Stimulated activated CD4-positive, alpha-beta T cell treated with anti-CD3 and anti-CD28 coated beads, Interleukin-4, amount 100 ng/mL, for 24 hours (primary cell): ENCODE measurements at places on chromosomes 2 and 18.

DNA sequence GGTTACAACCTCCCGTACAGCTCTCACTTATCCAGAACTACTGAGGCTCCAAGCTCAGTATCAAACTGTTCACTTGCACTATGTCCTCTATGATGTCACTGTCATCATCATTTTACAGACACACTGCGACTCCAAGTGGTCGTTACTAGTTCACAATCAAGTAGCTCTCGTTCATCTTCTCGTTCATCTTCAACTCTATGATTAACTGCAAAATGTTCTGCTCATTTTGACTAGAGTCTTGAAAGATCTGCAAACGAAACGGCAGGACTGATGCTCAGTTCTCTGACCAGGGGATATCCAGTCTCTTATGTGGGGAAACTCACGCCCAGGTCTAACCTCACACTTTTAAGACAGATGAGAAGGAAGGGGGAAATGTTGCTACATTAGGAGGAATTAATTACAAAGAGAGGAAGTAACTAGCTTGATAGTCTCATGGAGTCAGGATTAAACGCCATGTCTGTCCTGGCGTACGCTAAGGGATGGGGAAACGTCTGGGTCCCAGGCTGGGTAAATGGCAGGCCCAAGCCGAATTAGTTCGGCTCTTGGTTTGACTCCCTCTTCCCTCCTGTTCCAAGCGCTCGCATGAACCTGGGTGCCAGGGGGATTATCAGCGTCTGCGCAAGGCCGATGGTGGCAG, 794 bp upstream of the CHCHD5 start:
- no peak for DNase-seq

GRCh38 chr18:9826685-9827084, 59.1 kb upstream of the TXNDC2 start:
- DNase-seq: no peak

DNA sequence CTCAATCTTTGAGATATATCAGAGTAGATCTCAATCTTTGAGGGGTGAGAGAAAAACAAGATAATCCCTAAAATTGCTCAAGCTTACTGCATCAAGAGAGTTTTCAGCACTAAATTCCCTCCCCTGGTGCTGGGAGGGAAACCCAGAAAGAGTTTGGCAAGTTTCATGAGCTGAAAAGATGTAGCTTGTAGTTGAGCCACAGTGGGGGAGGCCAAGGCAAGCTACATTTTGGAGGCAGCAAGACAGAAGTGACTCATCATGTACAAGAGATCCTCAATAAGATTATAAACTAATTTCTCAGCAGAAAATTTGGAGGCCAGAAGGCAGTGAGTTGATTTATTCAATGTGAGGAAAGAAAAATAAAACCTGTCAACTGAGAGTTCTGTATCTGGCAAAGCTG, 308.2 kb downstream of the PIEZO2 start:
- DNase-seq: no peak

DNA sequence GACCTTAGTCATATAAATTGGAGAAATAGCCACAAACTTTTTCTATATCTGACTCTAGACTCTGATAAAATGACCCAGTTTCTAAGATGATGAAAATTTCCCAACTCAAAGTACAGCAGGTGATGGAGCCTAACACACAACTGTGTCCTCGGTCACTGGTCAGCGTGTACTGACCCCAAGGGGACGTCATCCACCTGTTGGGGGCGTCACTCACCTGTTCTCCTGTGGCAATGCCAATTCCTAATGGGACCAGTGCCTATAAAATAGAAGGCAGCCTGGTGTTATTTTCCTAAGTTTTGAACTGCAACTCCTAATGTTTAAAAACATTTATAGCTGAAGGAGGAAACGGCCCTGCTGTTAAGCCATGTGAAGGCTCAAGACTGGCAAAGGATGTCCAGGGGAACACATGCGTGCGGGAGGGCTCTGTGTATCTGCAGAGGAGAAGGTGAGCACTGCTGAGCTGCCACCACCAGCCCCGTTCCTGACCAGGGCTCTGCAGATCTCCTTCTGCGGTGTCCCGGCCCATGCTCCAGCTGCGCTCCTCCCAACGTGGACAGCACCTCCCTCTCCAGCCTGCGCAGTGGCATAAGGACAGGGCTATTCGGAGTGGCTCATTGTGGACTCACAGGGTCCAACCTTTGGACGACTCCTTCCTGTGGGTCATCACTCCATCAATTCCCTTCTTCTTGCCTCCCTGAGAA, 21.2 kb downstream of the TYMS start:
- DNase-seq: no peak

GRCh38 chr18:63071701-63072141, 247.8 kb downstream of the BCL2 start:
- no peak for DNase-seq

DNA sequence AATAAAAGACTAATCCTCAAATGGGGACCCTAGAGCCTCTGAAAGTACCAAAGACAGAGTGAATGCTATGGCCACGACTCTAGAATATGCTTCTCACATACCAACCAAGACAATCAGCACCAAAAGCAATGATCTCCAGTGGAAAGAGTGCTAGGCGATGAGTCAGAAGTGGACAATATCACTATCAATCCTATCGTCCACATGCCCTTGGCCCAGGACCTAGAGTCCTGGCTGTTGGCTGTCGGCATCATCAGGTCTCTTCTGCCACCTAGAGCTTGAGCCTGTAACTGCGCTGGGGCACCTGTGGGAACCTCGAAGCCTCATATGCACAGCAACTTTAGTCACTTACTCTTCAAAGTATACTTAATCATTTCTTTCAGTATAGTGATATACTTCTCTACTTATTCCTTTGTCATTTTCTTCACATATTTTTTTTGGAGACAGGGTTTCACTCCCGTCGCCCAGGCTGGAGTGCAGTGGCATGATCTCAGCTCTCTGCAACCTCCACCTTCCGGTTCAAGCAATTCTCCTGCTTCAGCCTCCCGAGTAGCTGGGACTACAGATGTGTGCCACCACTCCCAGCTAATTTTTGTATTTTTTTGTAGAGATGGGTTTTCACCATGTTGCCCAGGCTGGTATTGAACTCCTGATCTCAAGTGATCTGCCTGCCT, 29.7 kb downstream of the NOL10 start:
- peak; percentile 40 for DNase-seq
